Brain (organoid and tissue), 16 donors: ENCODE measurements at places on chromosomes 6 and 20. TPM values are rescaled to one million over a fixed set of nuclear protein-coding genes. Genes with fewer than 3 reads are reported as not detected.

TREM2 gene
- polyA plus RNA-seq = 13.7 TPM

SNRPB2 gene
- polyA plus RNA-seq = 45.3 TPM

CST1 gene
- not detected for polyA plus RNA-seq

COL10A1 gene
- not detected for polyA plus RNA-seq

ARMH2 gene
- not detected for polyA plus RNA-seq

CLDN20 gene
- not detected for polyA plus RNA-seq

LHFPL5 gene
- 5.4 TPM for polyA plus RNA-seq

GPR63 gene
- polyA plus RNA-seq = 0.73 TPM

ANKRD6 gene
- polyA plus RNA-seq = 33.9 TPM

EEF1A2 gene
- polyA plus RNA-seq = 1,308 TPM

PLEKHG1 gene
- polyA plus RNA-seq = 3.6 TPM

SLC17A2 gene
- polyA plus RNA-seq = not detected

ZNFX1 gene
- 23.5 TPM for polyA plus RNA-seq

CASS4 gene
- polyA plus RNA-seq = 1.0 TPM

ZSCAN26 gene
- polyA plus RNA-seq = 10.5 TPM

DYNLT2 gene
- polyA plus RNA-seq = 1.6 TPM

RWDD1 gene
- 36.2 TPM for polyA plus RNA-seq

C2 gene
- polyA plus RNA-seq = 5.5 TPM

SMOC2 gene
- polyA plus RNA-seq = 143 TPM

SSTR4 gene
- polyA plus RNA-seq = not detected

GNAS-AS1 gene
- not detected for polyA plus RNA-seq

LTA gene
- not detected for polyA plus RNA-seq

LY6G5B gene
- 4.1 TPM for polyA plus RNA-seq
